Activated CD4-positive, alpha-beta T cell treated with anti-CD3 and anti-CD28 coated beads, Interleukin-2, amount 10 ng/mL, durations not matched to agents 7 days and 5 days (primary cell): ENCODE measurements at places on chromosomes 11 and 22. TPM values are rescaled to one million over a fixed set of nuclear protein-coding genes. Genes with fewer than 3 reads are reported as not detected.

DNA sequence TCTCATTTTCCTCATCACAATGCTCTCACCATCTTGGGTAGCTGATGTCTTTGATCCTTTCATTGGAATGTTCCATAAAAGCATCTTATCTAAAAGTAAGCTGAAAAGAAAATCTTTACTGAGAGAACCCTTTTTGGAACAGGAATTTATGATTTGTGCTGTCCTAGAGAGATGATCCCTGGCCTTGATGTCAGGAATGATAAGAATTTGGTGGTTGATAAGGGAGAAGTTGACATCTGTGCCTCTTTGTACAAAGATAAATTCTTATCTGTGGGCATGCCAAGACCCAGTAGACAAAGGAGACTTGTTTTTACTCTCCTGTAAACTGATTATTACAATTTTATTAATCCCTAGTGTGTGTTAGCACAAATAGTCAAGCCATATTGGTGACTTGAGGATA, 36.9 kb downstream of the NAALAD2 start:
- DNase-seq = no peak

DNA sequence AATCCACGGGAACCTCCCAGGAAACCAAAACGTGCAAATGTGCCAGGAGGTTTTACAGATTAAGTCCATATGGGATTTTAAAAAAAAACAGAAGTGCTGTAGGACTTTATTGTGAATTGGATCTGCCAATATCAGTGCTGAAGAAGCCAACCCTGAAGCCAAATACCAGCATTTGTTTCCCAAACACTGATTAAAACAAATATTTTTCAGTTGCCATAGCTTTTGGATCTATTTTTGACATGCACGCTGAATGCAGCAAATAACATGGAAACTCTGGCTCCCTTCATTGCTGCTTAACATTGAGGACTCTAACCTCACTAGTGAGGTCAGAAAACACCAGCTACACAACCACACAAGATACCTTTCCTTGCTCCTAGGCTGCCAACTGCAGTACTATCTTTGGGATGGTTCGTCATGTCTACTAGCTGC, 28.4 kb upstream of the SIK2 start:
- DNase-seq = no peak

Gene H19
- not detected for total RNA-seq

Gene RIC3
- 16.9 TPM for total RNA-seq

GRCh38 chr11:117410861-117411710, 83.4 kb downstream of the CEP164 start:
- no peak for DNase-seq

DNA sequence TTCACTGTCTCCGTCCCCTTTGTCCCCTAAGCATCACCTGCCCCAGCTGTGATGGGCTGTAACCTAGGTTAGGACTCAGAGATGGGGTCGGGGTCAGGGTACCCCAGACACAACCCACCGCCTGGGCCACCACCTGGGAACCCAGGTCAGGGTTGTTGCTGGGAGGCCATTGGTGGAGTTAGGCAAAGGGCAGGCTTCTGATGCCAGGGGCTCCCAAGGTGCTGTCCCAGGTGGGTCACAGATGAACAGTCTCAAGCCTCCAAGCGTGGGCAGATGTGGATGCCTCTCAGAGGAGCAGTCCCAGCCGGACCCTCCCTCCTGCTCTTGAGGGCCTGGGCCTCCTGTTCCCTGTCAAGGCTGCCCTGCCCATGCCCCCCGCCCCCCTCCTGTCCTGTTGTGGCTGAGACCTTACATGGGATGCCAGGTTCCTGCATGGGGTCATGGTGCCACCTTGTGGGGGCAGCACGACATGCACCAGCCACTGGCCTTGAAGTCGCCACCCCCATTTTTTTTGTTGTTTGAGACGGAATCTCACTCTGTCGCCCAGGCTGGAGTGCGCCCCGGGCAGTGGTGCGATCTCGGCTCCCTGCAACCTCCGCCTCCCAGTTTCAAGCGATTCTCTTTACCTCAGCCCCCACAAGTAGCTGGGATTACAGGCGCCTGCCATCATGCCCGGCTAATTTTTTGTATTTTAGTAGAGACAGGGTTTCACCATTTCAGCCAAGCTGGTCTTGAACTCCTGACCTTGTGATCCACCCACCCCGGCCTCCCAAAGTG, 12.1 kb downstream of the GATD1 start:
- peak; percentile 69 for DNase-seq

DNA sequence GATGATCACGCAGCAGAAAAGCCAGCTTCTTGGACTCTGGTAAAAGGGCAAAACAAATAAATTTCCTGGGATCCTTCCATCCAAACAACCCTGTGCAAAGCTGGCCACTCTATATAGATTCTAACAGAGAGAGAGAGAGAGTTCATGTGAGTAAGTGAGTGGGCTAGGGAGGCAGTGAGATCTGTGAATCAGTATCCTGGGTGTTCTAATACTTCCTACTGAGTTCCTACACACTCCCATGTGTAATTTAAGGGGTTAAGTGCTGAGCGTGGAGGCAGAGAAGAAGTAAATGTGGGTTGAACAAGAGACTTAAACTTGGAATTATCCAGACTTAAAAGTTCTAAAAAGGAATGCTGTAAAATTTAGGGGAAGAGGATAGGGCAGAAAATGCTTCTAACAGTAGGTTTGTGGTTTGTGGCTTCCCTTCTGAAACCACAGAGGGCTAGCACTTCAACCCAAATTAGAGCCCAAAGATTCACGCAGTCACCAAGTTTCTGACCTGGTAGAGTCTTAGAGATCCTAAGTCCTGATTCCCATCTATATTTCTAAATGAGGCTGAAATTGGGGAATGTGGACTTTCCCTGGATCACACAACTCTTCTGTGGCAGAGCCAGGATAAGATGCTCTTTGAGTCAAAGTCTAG, 413.9 kb downstream of the TENM4 start:
- no peak for DNase-seq

GRCh38 chr11:45662665-45663485, 2.5 kb downstream of the CHST1 start:
- peak; percentile 13 for DNase-seq

GRCh38 chr11:117146521-117146920, 2.4 kb downstream of the PAFAH1B2 start:
- DNase-seq = no peak

GRCh38 chr11:116636341-116636929, 136.4 kb downstream of the BUD13 start:
- no peak for DNase-seq

- no peak for DNase-seq
Measured at GRCh38 chr11:2462986-2463765, 18.4 kb downstream of the KCNQ1 start.

DNA sequence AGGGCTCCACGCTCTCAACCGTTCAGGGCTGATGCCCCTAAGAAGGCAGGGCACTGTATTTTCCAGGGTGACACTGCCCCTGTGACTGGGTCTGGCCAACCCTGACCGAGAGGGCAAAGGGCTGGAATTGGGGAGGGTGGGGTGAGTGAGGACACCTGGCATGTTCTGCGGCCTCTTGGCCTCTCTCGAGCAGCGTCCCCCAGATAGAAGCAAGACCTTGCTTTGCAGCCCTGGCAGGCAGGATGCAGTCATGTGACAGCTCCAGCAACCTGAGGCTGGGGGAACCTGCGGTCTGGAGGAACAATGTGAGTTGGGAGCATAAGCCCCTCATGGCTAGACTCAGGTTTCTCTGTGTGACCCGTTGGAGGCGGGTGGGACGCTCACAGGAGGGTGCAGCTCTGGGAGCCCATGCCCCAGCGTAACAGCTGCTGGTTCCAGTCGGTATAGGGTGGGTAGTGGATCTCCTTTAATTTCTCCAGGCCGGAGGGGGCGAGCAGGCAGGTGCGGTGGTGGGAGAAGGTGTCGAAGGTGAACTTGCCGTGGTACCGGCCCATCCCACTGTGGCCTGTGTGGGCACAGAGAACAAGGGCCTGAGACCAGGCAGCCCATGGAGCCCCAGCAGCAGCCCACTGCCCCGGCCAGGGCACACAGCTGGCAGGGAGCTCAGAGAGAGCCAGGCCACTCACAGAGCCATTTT, 11.4 kb downstream of the ALDH3B2 start:
- no peak for DNase-seq

DNA sequence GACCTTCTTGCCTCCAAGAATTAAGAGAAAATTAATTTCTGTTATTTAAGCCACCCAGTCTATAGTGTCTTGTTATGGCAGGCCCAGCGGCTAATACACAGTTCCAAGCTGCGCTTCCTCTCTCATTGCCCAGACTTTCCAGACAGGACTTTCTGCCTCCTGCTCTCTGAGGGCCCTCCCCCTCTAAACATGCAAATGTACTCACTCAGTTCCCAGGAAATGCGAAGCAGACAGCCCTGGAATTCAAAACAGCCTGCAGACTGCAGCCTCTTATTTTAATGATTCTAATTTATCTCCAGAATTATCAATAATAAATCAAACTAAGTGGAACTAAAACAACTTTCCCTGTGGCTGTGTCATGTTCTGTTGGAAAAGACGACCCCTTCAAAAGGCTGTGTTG, 115.5 kb upstream of the ISX start:
- DNase-seq = no peak

DNA sequence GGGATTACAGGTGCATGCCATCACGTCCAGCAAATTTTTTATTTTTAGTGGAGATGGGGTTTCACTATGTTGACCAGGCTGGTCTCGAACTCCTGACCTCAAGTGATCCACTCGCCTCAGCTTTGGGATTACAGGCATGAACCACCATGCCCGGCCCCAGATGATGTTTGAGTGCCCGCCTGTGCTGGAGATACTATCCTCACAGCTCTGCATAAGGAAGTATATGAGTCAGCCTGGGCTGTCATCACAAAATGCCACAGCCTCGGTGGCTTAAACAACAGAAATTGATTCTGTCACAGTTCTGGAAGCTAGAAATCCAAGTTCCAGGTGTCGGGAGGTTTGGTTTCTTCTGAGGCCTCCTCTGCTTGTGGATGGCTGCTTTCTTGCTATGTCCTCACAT, 119.3 kb downstream of the OSBP2 start:
- no peak for DNase-seq

DNA sequence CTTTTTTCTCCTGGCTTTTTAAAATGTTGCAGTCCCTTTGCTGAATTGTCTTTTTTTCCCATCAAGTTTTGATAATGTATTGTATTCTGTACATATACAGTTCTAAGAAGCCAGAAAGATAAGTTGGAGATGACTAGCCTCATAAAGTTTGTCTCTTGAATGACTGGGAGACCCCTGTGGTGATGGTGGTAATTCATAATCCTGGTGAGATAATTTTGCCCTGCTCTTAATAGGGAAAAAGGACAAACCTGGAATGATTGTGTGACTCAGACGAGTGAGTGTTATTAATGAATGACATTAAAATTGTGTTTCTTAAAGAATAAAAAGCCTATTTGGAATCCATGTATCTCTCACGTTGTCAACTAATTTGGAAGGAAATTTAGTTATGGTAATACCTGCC, 1.2 kb downstream of the HIKESHI start:
- DNase-seq = no peak

Gene POU2AF2
- total RNA-seq = not detected

- DNase-seq = no peak
Measured at GRCh38 chr11:72160319-72160718, 24.8 kb downstream of the FOLR3 start.

GRCh38 chr11:111097191-111097590, 148.3 kb upstream of the POU2AF2 start:
- DNase-seq = no peak

Gene SESN3
- 50.6 TPM for total RNA-seq

GRCh38 chr11:61058583-61059259, 43.6 kb upstream of the CD5 start:
- DNase-seq = no peak

DNA sequence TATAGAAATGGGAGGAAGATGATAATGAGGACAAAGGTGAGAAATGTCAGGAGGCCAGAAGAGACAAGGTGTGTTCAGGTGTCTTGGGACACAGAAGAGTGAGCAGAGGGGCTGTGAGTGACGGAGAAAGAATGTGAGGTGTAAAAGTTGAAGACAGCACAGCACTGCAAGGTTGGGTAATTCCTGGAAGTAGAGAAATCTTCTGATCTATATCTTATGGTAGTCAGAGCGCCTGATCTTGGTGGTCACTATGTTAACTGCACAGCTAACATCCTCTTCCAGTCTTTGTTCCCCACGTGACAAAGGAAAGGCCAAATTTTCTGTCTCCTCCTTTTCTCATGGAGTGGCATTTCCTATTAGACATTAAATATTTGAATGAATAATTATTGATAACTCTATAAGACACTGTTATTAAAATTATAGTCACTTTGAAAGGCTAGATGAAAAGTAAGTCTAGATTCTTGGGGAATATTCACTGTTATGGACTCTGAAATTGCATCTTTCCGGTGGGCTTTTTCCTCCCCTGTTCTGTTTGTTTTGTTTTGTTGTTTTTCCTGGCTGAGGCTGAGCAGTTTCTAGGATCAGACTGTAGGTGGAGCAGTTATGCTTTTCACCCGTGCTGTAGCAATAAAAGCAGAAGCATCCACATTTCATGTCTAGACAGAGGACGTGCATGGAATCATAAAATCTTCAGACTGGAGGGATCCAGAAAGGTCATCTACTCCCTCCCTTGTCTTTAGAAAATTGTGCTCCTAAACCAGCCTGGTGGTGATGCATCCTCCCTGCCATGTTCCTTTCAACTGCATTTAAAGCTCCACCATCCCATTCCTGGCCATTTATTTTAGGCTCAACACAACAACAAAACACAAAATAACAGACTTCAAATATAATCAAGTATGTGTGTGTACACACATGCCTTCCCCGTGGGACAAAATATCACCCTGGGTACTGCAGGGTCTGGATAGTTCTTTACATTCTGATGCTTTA, 26.6 kb downstream of the SC5D start:
- peak; percentile 57 for DNase-seq

GRCh38 chr11:129695571-129696308, 119.9 kb upstream of the TMEM45B start:
- DNase-seq = peak; percentile 57

DNA sequence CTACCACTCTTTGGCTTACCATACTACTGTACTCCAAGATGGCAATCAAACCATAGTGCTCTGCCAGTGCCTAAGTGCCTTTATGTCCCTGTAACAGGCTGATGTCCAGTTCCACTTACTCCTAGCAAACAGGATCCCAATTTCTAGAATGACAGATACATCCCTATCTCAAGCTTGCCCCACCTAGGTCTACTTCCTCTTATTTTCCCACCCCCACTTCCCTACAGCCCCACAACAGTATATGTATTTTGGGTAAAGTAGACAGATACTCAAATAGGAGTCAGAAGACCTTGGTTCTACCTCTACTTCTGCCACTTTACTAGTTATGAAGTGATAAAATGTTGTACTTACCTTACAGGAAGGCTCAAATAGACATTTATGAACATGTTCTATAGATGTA, 24.1 kb downstream of the SIK3 start:
- no peak for DNase-seq
